Muscle of leg (tissue), 16 donors: ENCODE measurements at places on chromosomes 1 and 21.

GRCh38 chr1:15283526-15283925, 36.5 kb downstream of the FHAD1 start:
- DNase-seq: no peak

DNA sequence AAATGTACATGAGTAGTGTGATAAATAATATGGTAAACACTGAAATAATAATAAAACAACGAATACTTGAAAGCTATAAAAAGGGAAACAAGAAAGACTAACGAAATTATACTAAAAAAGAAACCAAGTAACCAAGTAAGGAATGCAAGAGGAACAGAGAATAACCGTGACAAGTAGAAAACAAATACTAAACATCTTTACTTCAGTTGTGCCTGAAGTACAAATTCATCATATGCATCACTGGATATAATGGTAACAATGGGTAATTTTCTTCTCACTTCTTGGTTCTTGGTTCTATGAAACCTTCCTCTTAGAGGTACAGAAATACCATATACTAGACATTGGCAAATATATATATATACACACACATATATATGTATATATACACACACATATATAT, 1093.6 kb upstream of the B3GALT2 start:
- no peak for DNase-seq

DNA sequence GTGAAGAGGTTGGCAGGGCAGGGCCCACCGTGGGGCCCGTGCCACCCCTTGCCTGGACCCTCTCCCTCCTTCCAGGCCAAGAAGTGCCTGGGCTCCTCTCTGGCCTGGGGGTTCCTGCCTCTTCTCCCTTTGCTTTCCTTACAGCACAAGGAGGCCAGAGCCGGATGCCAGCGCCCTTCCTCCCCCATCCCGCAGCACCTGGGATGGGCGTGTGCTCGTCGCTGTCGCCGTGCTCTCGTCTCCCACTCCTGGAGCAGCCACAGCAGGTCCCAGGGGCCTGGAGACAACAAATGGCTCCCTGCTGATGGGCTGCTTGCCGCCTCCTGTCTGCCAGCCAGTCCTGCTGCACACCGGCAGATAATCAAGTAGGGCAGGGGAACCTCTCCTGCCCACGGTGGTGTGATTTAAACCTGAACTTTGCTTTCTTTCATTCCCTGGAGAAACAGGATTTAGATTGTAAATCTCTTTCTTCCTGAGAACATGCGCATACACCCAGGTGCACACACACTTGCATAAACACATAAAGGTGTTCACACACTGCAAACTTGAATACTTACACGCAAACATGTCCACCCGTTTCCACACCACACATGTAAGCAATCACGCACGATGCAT, 50.8 kb upstream of the POU3F1 start:
- DNase-seq: no peak

DNA sequence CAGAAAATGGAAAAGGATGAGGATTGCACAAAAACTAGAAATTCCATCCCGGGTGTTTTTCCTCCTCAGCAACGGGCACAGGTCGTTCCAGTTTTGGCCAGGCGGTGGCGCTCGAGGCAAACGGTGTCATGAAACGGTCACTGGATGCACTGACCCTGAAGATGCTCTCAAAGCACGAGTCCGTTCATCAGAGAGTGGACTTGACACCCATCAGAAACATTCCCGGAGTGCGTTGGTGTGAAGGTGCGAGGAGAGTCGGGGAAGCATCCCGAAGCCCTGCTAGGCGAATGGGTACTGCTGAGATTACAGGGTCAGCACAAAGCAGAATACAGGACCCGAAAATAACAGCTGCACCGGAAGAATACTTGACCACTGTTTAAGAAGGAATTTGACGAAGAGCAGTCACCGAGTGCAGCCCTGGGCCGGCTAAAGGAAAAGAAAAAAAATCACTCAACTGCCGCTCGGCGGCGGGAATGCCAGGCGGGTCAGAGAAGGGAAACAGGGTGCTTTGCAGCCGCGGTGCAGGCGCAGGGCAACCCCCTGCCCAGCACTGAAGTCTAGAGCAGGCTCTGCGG, 71.7 kb upstream of the ETS2 start:
- DNase-seq: peak; percentile 89

DNA sequence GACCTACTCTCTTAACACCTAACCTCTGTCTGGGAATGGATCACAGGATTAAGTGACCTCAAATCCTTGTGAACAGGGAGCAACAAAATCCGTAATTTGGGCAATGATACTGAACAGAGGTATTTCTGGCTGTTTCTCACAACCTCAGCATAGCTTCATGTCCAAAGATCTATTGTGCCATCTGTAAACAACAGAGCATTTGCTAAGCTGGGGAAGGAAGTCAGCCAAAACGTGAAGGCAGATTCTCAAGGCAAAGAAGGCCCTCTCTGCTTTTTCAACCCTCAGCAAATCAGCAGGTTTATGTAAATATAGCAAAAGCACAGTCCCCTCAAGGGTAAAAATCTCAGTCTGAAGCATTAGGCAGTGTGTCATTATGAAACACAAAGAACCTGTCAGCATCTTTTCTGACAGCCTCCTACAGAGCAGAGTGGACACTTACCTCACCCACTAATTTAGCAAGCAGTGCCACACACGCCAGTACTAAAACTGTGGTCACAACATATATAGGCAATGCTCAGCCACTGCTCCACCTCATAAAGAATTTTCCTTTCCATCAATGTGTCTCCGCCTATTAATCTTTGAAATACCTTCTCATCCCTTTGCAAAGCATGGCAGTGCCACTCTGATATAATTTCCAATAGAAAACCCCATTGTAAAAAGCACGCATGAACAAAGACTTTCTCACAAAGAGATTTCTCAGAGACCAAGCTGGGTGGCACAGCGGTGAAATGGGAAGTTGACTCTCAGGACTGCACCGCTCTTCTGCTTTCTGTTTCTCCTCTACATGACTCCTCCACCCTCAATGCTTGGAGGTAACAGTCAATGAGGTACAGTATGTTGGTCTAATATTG, 188.0 kb downstream of the RERE start:
- DNase-seq: no peak

- DNase-seq: no peak
These were observed 393.4 kb downstream of the MATN1 start for GRCh38 chr1:30329802-30330557.

DNA sequence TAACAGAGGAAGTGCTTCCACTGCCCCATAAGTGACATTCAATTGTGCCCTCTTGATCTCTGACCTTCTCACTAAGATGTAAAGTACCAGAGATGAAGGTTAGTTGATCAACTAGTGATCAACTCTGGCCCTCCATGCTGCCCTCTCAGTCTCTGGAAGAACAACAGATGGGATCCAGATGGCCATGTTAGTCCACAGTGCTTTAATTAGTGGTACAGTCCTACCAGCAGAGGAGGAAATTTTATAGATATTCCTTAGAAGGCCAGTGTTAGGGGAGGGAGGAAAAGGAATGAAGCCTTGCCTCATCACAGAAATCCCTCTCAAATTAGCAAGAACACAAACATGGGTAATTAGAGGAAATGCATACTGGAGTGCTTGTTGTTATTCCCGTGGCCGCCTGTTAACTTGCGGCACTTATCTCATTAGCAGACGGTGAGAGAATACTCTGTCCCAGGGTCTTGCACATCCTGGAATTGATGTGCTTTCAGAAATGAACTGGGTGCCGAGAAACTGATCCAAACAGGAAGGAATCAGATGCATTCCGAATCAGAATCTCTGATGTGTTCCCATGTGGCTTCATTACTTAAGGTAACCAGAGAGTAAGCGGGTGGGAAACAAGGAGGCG, 91.1 kb upstream of the RGS4 start:
- no peak for DNase-seq

GRCh38 chr21:28224191-28224726, 768.4 kb downstream of the LTN1 start:
- DNase-seq: no peak

- no peak for DNase-seq
These were observed 66.0 kb downstream of the PGBD5 start for GRCh38 chr1:230359992-230360668.

GRCh38 chr1:98196012-98196411, 275.2 kb upstream of the DPYD start:
- DNase-seq: no peak

DNA sequence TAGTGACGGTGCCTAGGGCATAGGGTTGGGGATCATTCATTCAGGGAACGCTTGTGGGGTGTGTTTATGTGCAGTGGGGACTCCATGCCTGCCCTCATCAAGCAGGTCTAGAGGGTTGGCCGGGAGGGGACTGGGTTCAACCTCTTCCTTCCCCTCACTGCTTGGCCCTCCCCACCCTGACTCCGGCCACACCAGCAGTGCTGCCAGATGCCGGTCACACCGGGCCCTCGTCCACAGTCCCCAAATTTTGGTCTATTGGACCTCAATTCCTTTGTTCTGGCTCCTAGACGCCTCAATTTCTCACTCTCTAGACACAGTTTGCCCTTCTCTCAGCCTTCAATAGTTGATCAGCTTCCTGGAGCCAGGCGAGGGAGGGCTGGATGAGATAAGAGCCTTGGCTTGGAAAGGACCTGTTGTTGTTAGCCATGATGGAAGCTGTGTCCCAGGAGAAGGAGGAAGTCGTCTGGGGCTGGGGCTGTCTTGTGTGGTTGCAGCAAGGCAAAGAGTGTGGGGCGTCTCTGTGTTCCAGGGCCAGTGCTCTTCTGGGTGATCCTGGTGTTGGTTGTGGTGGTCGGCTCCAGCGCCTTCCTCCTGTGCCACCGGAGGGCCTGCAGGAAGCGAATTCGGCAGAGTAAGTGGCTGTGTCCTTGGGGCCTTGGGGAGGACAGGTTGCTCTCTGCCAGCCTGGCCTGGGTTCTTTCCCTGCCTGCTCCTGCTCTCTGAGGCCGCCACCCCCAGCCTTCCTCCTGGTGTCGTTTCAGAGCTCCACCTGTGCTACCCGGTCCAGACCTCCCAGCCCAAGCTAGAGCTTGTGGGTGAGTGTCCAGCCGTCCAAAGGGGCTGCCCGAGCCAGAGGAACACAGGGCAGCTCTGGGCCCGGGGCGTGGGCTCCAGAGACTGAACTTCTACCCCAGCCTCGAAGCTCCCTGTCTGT, 41.1 kb upstream of the TNFRSF1B start:
- no peak for DNase-seq

- DNase-seq: no peak
These were observed 5.6 kb downstream of the CRCT1 start for GRCh38 chr1:152519851-152520250.

- no peak for DNase-seq
These were observed 11.0 kb upstream of the PLA2G2C start for GRCh38 chr1:20197329-20197791.

DNA sequence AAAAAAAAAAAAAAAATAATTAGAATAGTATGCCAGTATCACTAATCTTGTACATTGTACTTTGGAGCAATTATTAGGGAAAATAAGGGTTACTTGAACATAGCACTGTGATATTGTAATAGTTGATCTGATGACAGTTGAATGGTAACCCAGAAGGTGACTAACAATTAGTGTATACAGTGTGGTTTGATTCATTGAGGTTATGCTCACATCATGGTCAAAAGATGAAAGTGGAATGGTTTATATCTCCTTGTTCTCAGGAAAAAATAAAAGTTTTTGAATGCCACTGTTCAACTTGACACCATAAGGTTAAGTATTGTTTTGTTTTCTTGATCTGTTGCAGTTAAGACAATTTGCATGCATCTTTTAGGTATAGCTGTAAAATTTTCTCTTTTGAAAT, 87.0 kb downstream of the GPR52 start:
- DNase-seq: no peak

DNA sequence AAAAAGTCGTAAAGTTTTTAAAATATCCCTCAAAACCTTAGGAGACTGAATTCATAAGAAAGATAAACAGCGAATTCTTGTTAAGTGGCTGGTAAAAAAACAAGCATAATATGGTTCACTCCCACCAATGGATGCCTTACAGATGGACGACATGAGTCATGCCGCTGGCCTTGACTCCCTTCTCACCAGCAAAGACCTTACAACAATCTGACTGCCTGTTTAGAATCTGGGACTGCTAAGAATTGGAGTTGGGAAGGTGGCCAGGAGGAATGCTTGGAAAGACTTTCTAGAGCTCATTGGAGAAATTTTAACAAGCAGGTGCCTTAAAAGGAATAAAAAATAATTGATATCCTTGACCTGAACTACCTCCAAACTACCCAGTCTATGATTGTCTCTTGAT, 206.9 kb upstream of the FMN2 start:
- DNase-seq: peak; percentile 84

GRCh38 chr21:20997311-20997635, 936 bp upstream of the NCAM2 start:
- DNase-seq: no peak

GRCh38 chr21:28229814-28230213, 762.9 kb downstream of the LTN1 start:
- no peak for DNase-seq

DNA sequence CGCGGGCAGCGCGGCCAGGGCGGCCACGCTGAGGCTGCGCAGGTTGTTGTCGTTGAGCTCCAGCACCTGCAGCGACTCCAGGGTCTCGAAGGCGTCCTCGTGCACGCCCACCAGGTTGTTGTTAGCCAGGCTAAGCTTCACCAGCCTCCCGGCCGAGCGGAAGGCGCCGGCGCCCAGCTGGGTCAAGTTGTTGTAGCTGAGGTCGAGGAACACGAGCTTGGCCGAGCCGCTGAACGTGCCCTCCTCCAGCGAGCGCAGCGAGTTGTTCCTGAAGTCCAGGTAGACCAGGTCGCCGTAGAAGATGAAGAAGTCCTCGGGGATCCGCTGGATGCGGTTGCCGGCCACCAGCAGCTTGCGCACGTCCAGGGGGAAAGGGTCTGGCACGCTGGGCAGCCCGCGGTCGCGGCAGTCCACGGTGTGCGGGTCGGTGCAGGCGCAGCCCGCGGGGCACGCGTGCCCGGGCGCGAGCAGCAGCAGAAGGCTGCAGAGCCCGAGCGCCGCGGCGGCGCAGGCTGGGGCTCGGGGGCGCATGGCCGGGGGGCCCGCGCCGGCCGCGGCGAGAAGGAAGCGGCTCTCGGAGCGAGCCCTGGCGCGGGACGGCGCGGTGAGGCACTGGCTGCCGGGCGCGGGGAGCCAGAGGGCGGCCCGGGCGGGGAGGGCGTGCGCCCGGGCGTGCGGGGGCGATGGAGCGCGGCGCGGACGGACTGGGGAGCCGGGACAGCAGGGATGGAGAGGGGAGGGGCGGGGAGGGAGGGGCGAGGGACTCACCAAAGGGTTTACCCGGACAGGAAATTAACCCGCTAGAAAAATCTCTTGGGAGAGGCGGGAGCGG, 524 bp downstream of the LRRC38 start:
- no peak for DNase-seq

DNA sequence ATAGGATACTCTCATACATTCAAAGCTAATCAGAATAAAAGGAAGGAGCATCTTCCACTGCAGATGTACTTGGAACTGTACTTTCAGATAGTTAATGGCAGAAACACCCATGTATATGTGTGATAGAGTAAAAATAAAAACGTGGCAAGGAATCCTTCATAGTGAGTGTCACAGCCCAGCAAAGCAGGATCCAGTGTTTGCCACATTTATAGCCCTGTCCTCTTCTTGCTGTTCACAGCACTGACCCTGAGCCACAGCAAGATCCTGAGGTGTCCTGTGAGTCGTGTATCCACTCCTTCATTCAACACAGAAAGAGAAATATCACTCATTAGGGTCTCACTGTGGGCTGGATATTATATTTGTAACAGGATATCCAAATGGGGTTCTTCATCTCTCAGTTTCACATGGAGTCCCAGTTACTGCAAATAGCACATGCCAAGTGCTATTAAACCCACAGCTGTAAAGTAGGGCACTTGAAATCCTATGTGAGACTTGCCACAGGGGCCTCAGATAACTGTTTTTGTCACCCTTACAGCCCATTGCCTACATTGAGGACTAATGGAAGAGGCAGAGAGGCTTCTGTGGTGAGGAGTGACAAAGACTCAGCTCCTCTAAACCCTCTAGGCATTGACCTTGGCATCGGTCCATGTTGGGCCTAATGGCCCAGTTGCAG, 41.3 kb downstream of the CYP2J2 start:
- DNase-seq: peak; percentile 16
